Natural killer cell (primary cell): ENCODE measurements at places on chromosomes 12 and 14.
A peak's percentile ranks its signal among the peaks of the same experiment; 100 is the strongest.

DNA sequence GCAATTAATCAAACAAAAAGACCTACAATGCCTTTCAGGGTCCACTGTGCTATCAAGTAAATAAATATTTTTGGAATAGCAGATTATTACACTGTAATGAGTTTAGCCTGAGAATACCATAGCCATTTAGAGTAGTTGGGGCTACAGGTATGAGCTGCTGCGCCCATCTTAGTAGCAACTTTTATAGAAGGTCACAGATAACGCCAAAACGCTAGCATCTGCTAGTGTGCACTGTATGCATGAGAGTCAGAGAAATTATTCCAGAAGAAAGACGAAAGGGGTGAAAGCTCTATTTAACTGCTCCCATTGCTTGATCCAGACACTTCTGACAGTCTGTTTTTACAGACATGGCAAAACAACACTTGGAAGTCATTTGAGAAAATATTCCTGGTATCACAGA is 48.5 kb upstream of the SLC2A13 start:
- no peak for DNase-seq

DNA sequence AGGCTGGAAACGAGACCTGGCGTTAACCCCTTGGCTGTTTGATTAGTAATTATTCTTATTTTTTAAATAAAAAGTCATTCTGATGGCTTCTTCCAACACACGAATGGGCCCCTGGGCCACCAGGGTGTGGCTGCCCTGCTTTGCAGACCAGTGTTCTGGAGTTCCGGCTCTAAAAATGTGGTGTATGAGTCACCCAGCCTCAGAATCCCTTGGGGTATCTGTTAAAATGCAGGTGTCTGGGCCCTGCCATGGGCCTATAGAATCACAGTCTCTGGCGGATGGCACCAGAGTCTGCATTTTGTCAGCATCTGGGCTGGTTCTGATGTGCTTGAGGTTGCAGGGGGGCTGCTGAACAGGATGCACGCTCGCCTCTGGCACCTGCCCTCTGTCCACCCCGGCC is 2.5 kb upstream of the PSMC1 start:
- no peak for DNase-seq

DNA sequence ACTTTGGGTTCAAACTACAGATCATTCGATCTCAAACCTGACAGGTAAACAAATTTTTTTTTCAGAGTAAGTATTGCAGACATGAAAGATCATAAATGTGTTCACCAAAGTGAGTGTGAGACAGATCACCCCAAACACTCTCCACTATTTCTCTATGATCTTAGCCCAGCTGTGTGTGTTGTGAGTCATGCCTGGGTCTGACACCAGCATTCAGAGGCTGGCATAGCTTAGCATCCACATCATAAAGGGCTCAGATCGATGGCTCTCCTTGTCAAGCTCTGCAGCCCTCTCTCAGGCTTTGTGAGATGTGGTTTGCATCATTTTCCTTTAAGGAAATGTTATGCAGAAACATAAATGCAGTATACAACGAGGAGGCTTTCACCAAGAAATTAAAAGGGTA is 164.9 kb downstream of the ETV6 start:
- DNase-seq = no peak

DNA sequence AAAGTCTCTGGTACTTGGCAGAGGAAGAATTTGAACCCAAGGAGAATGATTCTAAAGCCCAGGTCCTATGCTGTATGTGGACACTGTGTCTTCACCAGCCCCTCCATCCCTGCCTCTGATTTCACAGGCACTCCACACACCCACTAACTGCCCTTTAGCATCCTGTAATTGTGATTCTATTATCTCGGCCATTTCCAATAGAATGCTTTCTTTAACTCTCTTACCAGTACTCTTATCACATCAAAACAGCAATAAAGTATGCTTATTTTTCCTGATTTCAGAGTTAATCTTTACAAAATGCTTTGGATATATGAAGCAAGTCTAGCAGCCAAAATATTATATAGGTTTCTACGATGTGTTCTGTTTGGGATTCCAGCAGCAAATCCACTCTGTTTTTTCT is 37.9 kb upstream of the BTG1 start:
- DNase-seq = no peak

GRCh38 chr12:25051656-25052195 is 102.8 kb upstream of the BCAT1 start:
- DNase-seq = peak; percentile 87
